ENCODE measurements at places on chromosomes 7 and 10.
A peak's percentile ranks its signal among the peaks of the same experiment; 100 is the strongest.

DNA sequence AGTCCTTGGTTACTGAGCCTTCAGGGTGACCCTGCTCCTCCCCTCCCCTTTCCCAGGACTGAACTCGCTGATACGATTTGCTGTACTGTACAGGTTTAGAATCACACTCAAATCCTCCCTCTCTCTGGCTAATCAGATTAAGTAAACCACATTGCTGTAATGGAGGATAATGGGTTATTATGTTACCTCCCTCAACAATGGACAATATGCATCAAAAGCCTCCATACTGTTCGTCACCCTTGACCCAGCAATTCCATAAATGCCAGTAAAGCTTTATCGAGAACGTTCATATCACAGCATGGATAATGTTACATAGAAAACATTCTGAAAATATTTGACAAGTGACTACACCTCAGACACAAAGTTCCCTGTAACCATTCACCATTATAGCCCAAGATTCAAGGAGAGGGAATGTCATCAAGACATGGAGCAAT lies 61.7 kb downstream of the FAM107B start:
- DNase-seq: peak; percentile 66

DNA sequence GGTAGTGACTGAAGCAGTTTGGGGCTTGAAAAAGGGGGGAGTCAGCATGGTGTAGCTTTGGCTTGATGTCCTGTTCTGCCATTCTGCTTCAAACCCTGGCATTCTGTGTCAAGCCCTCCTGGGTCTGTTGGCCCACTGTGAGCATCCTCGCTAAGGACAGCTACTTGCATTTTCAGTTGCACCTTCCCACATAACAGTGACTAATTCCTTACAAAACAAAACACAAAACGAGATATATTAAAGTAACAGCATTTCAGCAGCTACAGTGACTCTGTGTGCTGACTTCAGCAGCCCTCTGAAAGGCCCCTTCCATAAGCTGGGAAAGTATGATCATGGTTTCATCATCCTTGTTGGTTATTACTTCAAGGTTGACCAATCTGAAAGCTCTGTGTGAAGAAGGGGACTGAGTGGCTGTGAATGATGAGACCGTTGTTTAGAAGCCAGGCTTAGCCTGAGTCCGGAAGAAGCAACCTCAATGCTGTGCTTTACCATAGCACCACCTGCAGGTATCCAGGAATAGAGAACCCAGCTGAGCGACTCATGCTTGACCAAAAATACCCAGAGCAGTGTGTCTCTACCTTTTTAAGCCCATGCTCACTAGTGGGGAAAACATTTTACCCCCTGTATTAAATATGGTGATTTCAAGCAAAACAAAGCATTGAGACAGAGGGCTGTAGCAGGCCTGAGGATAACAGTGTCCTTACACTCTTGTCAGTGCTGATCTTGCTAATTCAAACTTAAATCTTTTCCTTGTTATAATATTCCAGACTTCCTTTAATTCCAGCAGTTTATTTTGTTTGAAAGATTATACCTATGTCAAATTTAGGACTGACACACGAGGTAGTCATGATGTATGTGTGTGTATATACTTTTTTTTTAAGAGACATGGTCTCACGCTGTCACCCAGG lies 42.6 kb upstream of the CC2D2B start:
- peak; percentile 57 for DNase-seq

- no peak for DNase-seq
Measured at GRCh38 chr10:117950408-117950807, 96.3 kb downstream of the RAB11FIP2 start.

GRCh38 chr10:50679149-50679548 lies 55.4 kb upstream of the SGMS1 start:
- DNase-seq: no peak

- no peak for DNase-seq
Measured at GRCh38 chr10:31765541-31765940, 163.1 kb downstream of the ARHGAP12 start.

GRCh38 chr10:13120786-13121499 lies 21.0 kb downstream of the OPTN start:
- DNase-seq: no peak

DNA sequence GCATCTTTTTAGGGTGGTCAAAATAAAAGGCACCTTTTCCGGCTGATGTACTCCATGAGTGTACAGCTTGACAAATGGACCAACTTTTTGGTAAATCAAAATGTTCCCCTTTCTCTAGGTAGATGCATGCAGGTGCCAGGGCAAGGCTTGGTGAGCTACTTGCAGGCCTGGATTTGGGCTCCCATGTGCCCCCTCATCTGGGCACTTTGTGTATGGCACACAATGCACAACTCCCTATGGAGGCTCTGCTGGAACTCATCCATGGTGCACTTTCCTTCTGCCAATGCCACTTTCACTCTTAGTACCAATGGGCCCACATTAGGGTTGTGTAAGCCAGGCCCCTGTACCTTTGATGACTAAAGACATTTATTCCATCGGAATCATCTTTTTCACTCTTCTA lies 300.8 kb downstream of the SDHAF3 start:
- DNase-seq: no peak

DNA sequence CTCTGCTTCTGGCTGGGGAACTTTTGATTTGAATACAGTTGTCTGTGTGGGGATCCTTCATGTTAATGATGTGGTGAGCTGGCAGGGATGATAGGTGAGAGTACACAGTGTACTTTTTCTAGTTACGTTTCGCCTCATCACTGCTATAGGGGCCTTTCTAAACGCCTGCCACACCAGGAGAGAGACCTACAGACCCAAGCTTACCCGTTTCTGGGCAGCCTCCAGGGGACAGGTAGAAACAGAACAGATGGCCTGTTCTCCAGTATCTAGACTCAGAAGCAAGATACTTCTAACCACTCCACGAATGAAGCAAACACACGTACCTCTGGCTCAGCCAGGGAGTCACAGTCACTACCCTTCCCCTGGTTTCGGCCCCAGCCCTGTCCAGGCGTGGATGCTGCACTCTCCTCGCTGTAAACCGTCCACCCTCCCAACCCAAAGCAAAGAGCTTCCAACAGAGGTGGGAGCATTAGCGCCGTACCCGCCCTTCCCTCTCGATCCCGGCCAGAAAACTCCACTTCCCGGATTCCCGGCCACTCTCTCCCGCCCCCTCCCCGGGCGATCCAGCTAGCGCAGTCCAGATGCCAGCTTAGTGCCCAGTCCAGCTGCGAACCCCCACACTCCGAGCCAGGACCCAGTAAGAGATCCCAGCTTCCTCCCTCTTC lies 1.2 kb downstream of the CCDC6 start:
- no peak for DNase-seq

- DNase-seq: no peak
Measured at GRCh38 chr10:93509816-93510215, 13.4 kb downstream of the CEP55 start.

GRCh38 chr7:41788556-41788955 lies 85.7 kb upstream of the INHBA start:
- no peak for DNase-seq

- no peak for DNase-seq
Measured at GRCh38 chr7:119270644-119271043, 1002.3 kb upstream of the KCND2 start.

- no peak for DNase-seq
Measured at GRCh38 chr7:70098905-70099672, 500.8 kb downstream of the AUTS2 start.

DNA sequence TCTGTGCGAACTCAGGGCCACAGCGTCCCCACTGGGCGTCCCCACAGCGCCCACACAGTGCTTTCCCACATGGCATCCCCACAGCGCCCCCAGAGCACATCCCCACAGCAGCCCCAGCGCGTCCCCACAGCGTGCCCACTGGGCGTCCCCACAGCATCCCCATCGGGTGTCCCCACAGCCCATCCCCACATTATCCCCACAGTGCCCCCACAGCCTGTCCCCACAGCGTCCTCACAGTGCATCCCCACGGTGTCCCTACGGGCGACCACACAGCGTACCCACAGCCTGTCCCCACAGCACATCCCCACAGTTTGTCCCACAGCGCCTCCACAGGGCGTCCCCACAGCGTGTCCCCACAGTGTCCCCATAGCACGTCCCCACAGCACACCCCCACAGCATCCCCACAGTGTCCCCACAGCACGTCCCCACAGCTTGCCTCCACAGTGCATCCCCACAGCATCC lies 131.6 kb downstream of the ACTR3B start:
- no peak for DNase-seq

DNA sequence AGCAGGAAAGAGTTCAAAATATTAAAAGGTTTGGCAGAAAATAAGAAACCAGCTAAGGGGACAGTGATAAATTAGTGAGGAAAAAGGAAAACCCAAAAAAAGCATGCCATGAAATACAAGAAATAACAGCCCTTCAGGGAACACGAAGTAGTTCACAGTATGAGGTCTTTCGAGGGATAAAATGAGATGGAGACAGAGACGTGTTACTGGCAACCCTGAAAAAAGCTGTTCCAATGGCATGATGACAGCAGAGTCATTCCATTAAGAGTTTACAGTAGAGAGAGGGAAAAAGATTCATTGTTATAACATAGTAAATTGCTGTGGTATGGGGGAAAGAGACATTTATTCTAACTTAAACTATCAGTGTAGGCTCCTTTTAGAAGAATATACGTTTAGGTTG lies 391.2 kb downstream of the ANKRD7 start:
- no peak for DNase-seq

DNA sequence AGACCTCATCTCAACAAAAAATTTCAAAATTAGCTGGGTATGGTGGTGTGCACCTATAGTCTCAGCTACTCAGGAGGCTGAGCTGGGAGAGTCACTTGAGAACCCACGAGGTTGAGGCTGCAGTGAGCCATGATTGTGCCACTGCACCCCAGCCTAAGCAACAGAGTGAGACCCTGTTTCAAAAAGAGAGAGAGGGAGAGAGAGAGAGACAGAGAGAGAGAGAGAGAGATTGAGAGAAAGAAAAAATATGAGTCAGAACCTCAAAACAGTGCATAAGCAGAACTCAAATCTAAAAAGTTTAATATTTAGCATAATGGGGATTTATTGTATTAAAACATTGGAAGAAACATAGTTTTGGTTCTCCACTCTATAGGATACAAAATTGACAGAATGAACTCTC lies 17.5 kb upstream of the OTUD1 start:
- no peak for DNase-seq

GRCh38 chr7:96346293-96346953 lies 24.5 kb upstream of the SLC25A13 start:
- no peak for DNase-seq

DNA sequence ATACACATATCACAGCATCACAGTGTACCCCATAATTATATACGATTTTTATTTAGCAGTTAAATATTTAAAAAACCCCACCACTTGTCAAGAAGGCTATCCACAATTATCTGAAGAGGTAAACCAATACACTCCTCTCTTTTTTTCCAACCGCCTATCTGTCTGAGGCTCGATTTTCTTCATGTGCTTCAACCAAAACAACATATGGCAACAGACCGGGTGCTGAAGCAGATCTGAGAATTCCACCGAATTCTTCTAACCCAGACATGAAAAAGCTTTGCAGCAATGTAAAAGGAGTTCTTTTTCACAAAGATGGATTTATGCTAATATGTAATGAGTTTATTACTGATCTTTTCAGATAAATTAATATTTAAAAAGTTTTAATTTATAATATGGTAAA lies 132.4 kb upstream of the RHEB start:
- no peak for DNase-seq

DNA sequence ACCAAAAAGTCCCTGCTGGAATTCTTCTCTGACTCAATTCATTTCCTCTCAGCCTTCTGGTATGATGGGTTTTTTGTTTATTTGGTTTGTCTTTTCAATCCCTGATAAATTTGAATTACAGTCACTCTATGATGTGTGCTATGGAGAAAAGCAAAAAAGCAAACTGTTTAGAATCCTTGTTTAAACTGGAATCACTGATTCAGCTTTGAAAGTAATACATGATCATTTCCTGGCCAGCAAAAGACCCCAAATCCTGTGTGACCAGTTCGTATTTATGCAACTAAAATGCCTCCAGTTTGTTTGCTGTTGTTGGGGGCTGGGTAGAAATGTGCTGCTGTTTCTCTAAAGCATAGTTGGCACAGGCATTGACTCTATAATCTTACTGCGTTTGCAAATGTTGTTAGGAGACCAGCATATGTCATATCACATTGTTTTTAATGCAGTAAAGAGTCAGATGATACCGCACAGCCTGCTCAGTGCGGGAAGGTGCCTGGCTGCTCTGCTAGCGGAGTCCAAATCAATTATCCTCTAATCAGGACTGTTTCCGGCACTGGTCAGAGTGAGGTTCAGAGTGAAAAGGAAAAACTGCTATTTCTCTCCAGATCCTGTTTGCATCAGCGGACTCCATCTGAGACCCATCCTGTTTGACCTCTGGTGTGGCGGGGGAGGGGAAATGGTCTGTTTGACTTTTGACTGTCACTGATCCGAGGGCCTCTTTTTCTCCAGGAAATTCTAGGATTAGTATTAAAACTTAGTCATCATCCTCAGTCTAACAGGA lies 40.6 kb upstream of the ADD3 start:
- DNase-seq: no peak

- no peak for DNase-seq
Measured at GRCh38 chr10:102120991-102121738, 997 bp upstream of the LDB1 start.

- DNase-seq: peak; percentile 11
Measured at GRCh38 chr7:113026941-113027340, 59.7 kb downstream of the GPR85 start.

GRCh38 chr7:130990178-130990832 lies 256.3 kb upstream of the KLF14 start:
- DNase-seq: no peak

- DNase-seq: no peak
Measured at GRCh38 chr7:65449505-65449852, 75.8 kb downstream of the ZNF92 start.

DNA sequence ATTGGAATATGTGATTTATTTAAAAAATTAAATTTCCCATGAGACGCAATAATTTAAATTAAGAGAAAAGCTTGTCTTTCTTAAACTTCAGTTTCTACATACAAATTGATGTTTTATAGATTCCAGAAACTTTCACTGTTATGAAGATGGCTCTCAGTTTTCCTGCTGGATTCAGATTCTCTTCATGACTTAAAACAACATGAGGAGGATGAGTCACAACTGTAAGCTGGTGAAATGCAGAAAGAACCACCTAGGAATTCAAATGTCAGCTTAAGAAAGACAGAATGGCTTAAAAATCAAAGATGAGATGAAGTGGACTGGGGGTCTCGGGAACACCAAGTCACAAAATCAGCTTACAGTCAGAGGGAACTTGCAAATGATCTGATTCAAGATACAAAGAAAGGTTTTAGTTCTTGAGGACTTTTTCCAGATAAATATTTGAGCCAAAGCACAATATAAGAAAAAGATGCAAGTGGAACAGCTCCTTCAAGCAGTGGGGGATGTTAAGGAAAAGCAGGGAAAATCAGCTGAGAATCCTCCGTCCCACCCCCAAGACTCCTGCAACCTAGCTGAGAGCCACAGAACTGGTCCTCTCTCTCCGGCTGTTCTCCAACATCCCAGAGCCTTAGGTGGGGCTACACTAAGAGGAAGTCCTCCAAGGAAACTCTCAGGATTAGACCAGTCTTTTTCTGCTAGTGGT lies 279.8 kb downstream of the KCNMA1 start:
- DNase-seq: peak; percentile 37

DNA sequence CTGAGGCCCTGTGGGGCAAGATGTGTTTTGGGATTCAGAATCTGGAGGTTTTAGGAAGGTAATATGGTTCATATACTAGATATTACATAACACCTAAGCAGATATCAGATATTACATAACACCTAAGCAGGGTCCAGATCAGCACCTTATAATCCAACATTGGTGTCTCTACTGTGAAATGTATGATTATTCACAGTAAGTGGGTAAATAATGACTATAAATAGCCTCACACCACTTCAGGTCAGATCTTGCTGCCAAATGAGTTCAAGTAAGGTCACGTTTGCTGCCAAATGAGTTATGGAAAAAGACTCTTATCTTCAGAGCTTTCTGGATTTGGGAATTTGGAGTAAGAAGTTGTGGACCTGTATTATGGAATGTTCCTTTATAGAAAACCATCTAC lies 14.6 kb downstream of the ADRB1 start:
- DNase-seq: no peak

Measured in non-pigmented ciliary epithelial cell (primary cell).